A549 treated with RU486 at 1 μM for 4 hours (cell line): ENCODE measurements at places on chromosomes 5 and 9. TPM values are rescaled to one million over a fixed set of nuclear protein-coding genes. Genes with fewer than 3 reads are reported as not detected.

The SLCO6A1 gene
- total RNA-seq: not detected in 5 replicates

The RIC1 gene
- 9.2 to 12.9 TPM (median 12.5 TPM) in 5 replicates for total RNA-seq

The CBY3 gene
- total RNA-seq: not detected in 5 replicates

The PROB1 gene
- total RNA-seq: 0.19 to 0.34 TPM (median 0.27 TPM) in 5 replicates

The B4GALT1 gene
- total RNA-seq: 122 to 183 TPM (median 172 TPM) in 5 replicates

The AGXT2 gene
- not detected in 5 replicates for total RNA-seq

The CCL27 gene
- total RNA-seq: 0.22 to 0.41 TPM (median 0.23 TPM) in 3 of 5 replicates, not detected in the others

The RANBP17 gene
- total RNA-seq: 2.0 to 3.2 TPM (median 2.6 TPM) in 5 replicates

The TMEM171 gene
- total RNA-seq: 3.6 to 7.2 TPM (median 6.3 TPM) in 5 replicates

The ELOVL7 gene
- 6.6 to 13.7 TPM (median 12.4 TPM) in 5 replicates for total RNA-seq

The PCDHA9 gene
- total RNA-seq: 0.04 TPM in 1 of 5 replicates, not detected in the others

The C9orf43 gene
- total RNA-seq: 0.41 to 0.78 TPM (median 0.60 TPM) in 5 replicates

The F2R gene
- 28.7 to 56.8 TPM (median 53.2 TPM) in 5 replicates for total RNA-seq

The ABLIM3 gene
- 8.2 to 10.3 TPM (median 8.5 TPM) in 5 replicates for total RNA-seq

The MYMK gene
- total RNA-seq: not detected in 5 replicates

The ADAM19 gene
- total RNA-seq: 13.9 to 19.9 TPM (median 17.9 TPM) in 5 replicates

The FBLL1 gene
- total RNA-seq: 0.06 to 0.33 TPM (median 0.08 TPM) in 3 of 5 replicates, not detected in the others

The OLFM1 gene
- total RNA-seq: 8.9 to 10.1 TPM (median 9.9 TPM) in 5 replicates

The HTR1A gene
- total RNA-seq: not detected in 5 replicates

The SPARC gene
- total RNA-seq: 14.8 to 26.1 TPM (median 22.3 TPM) in 5 replicates

The GADD45G gene
- total RNA-seq: 0.15 to 0.50 TPM (median 0.25 TPM) in 5 replicates

The F2RL1 gene
- 235 to 317 TPM (median 280 TPM) in 5 replicates for total RNA-seq

The PPP2R2B gene
- total RNA-seq: 0.07 to 0.37 TPM (median 0.12 TPM) in 5 replicates

The SEMA6A gene
- total RNA-seq: 0.02 to 0.18 TPM (median 0.15 TPM) in 5 replicates

The SMIM33 gene
- total RNA-seq: not detected in 5 replicates

The CEP72 gene
- 8.1 to 11.4 TPM (median 9.8 TPM) in 5 replicates for total RNA-seq

The CDKN2B gene
- not detected in 5 replicates for total RNA-seq

The TLX3 gene
- total RNA-seq: not detected in 5 replicates

The IL33 gene
- 0.27 to 1.0 TPM (median 0.56 TPM) in 5 replicates for total RNA-seq

The CNTNAP3 gene
- 7.1 to 11.4 TPM (median 11.2 TPM) in 5 replicates for total RNA-seq

The SH2D3C gene
- 0.06 to 0.11 TPM (median 0.07 TPM) in 3 of 5 replicates, not detected in the others for total RNA-seq

The DYNC2I2 gene
- total RNA-seq: 91.4 to 140 TPM (median 134 TPM) in 5 replicates

The ANKRD31 gene
- total RNA-seq: 0.05 to 0.07 TPM (median 0.06 TPM) in 4 of 5 replicates, not detected in the other

The TNFSF15 gene
- total RNA-seq: 0.26 to 0.40 TPM (median 0.31 TPM) in 5 replicates

The DDX4 gene
- total RNA-seq: not detected in 5 replicates

The TTC23L gene
- total RNA-seq: 0.18 to 0.33 TPM in 2 of 5 replicates, not detected in the others

The KDM4C gene
- total RNA-seq: 8.3 to 10.6 TPM (median 9.7 TPM) in 5 replicates

The PCDHGA6 gene
- 0.14 to 0.27 TPM (median 0.23 TPM) in 5 replicates for total RNA-seq

The DBH gene
- total RNA-seq: not detected in 5 replicates

The ZNF483 gene
- 0.40 to 0.88 TPM (median 0.77 TPM) in 5 replicates for total RNA-seq

The ZBTB43 gene
- total RNA-seq: 5.8 to 12.6 TPM (median 6.2 TPM) in 5 replicates

The PKD2L2 gene
- total RNA-seq: not detected in 5 replicates

The NRG2 gene
- 1.8 to 2.8 TPM (median 2.1 TPM) in 5 replicates for total RNA-seq

The DMRT3 gene
- not detected in 5 replicates for total RNA-seq

The KDM3B gene
- total RNA-seq: 34.8 to 48.6 TPM (median 42.1 TPM) in 5 replicates

The MPDZ gene
- 8.5 to 14.0 TPM (median 12.5 TPM) in 5 replicates for total RNA-seq

The TMC1 gene
- 0.20 to 0.45 TPM in 2 of 5 replicates, not detected in the others for total RNA-seq

The IDNK gene
- total RNA-seq: 4.4 to 7.8 TPM (median 6.5 TPM) in 5 replicates

The OR1L8 gene
- total RNA-seq: not detected in 5 replicates

The UBE2QL1 gene
- 0.10 to 0.18 TPM (median 0.15 TPM) in 5 replicates for total RNA-seq

The PNPLA7 gene
- 0.54 to 0.85 TPM (median 0.83 TPM) in 5 replicates for total RNA-seq

The CER1 gene
- total RNA-seq: not detected in 5 replicates

The CYSRT1 gene
- 2.7 to 4.3 TPM (median 4.1 TPM) in 5 replicates for total RNA-seq

The C5orf58 gene
- not detected in 5 replicates for total RNA-seq
